Activated CD8-positive, alpha-beta memory T cell treated with anti-CD3 and anti-CD28 coated beads for 1 hour (primary cell): ENCODE measurements at places on chromosomes 5 and 9.

DNA sequence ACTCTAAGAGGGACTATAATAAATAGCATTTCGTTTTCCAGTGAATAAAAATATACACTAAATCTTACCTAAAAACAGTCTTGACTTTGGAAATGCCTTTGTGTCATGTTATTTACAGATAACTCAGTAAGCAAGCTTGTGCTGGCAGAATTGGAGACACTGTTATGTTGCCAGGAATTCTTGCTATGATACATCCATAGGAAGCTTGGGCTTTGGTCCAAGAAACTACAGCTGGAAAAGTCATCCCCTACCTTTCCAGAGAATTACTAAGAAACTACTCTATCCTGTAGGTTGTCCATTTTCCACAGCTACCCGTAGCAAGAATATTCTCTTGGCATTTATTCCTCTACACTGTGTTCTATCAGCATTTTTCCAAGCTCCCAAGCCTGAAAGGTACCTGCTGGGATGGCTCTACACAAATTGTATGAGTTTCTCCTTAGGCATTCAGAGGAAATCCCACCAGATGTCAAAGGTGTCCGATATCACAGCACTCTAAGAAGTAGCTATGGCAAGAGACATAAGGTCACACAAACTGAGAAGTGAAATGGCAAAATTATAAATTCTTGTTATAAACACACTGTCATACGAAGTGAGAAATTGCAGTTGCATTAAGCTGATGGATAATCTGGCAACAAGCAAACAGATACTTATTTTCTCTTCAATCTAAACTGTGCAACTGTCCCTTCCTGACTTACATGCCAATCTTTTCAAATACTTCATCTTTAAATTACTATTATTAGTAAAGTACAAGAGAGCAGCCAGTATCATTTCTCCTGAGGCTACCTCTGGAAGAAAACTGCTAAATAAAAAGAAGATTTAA lies 68.5 kb downstream of the MCTP1 start:
- DNase-seq: no peak

GRCh38 chr5:53642061-53642460 lies 81.6 kb downstream of the NDUFS4 start:
- DNase-seq: no peak

GRCh38 chr5:73950441-73950873 lies 324.5 kb downstream of the ARHGEF28 start:
- DNase-seq: no peak

GRCh38 chr9:81754245-81754644 lies 64.9 kb upstream of the TLE1 start:
- no peak for DNase-seq

- DNase-seq: no peak
These were observed 250.7 kb downstream of the KCTD16 start for GRCh38 chr5:144421411-144421810.

- DNase-seq: no peak
These were observed 89.1 kb downstream of the SLC24A2 start for GRCh38 chr9:19699756-19700155.

DNA sequence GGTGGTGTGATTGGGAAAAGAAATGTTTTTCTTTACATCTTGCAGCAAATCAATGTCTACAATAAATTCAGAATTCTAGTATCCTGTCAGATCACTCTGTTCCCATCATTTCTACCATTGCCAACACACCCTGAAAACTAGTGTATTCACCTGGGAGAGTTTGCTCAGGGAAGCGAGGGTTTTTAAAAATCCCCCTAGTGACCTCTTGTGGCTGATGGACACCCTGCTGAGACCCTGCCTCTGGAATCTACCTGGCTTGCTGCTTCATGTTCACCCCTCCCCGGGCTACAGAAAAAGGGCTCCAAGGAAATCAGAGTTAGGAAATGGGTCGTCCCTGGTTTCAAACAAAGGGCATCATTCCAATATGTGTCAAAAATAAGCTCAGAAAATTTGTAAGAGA lies 21.4 kb upstream of the ALDOB start:
- no peak for DNase-seq

- DNase-seq: no peak
These were observed 118.7 kb upstream of the WWC1 start for GRCh38 chr5:168172760-168173223.

- DNase-seq: no peak
These were observed 7.0 kb upstream of the GBGT1 start for GRCh38 chr9:133170716-133171115.

- DNase-seq: no peak
These were observed 20.8 kb downstream of the STKLD1 start for GRCh38 chr9:133396952-133397351.

DNA sequence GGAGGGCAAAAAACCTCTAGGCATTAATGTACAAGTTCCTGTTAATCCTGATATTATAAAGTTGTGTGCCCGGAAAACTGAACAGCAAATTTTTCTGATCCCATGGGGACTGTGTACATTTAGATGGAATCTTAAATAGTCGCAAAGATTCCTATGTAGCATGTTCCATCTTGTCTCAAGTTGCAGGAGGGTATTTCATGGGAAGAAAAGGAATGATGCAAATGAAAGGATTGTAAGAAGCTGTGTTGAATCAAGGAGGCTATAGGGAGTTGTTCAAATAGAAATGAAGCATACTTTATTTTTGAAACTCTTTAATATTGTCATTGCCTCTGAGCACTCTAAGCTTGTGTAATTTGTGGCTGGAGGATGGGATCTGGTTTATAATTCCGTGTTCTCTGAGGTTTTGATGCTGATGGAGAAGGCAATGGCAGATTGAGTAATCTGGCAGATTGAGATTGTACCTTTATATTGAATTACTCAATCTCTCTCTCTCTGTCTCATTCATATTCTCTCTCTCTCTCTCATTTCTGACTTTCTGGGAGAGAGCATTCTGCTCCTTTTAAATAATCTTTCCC lies 288.5 kb downstream of the OSTF1 start:
- no peak for DNase-seq

DNA sequence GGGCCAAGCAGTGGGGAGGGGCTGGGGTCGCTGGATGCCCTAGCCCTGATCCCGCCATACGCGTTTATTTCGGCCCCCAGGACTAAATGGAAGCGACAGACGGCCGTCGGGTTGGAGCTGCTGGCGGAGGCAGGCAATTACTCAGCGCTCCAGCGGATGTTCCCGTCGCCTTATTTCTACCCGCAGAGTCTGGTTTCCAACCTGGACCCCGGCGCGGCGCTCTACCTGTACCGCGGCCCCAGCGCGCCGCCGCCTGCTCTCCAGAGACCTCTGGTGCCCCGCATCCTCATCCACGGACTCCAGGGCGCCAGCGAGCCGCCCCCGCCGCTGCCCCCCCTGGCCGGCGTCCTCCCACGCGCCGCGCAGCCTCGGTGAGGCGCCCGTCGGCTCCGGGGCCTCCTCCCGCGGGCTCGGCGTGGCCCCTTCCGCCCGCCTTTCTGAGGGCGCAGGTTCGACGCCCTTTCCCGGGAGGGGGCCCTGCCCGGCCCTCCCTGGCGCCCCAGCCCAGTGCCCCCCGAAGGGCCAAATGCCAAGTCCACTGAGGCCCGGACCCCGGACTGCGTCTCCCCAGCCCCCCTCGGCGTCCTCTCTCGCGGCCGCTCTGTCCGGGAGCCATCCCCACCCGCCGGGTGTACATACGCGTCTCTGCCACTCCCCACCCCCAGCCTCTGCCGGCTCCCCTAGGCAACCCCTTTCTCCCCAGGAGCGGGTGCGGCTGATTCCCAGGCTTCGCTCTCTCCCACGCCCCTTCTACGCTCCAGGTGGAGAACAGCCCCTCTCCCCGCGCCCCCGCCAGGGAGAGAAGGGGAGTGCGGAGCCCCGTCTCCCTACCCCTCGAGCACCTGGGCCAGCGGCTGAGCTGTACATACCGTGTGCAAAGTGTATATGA lies 7.0 kb downstream of the BARHL1 start:
- DNase-seq: no peak

DNA sequence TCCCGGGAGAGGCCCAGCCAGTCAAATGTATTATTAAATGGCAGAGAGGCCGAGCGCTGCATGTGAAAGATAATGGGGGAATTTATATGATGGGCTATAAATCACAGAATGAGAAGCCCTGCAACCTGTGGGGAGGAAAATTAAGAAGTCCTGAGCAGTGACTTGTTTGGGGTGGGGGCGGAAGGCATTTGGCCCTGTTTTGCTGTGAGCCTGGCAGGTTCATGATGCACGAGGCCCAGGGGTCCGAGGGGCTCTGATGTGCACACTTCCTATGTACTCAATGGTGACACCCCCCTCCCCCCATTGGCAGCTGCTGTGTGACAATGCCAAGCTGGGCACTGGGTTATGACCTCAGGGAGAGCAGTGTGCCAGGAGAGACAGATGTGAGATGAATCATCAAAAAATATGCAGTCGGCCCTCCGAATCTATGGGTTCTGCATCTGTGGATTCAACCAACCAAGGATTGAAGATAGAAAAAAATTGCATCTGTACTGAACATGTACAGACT lies 13.7 kb upstream of the DAB2IP start:
- DNase-seq: no peak

DNA sequence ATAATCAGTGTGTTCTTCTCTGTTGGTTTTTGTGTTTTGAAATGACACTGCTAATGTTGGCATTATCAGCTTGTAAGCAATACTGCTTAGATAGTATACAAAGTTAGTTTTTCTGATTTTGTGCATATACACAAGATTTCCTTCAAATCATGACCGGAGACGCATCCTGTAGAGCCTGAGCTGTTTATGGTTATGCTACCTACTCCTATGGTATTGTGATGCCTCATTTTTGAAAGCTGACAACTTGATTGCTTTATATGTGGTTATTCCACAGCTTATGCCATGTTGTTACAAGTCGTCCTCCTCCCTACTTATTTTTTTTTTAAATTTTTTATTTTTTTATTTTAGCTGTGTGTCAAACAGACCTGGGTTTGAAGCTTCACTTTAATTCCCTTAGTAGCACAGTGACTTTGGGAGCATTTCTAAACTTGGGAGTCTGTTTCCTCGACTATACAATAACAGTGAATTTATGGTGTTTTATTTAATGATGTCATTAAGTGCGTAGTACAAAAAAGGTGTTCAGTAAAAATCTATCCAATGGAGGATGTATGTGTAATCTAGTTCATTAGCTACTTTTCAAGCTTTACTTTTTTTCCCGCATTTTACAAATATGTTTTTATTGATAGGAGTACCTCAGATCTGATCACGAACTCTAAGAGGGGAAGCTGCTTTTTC lies 59.5 kb downstream of the PARP8 start:
- DNase-seq: no peak

DNA sequence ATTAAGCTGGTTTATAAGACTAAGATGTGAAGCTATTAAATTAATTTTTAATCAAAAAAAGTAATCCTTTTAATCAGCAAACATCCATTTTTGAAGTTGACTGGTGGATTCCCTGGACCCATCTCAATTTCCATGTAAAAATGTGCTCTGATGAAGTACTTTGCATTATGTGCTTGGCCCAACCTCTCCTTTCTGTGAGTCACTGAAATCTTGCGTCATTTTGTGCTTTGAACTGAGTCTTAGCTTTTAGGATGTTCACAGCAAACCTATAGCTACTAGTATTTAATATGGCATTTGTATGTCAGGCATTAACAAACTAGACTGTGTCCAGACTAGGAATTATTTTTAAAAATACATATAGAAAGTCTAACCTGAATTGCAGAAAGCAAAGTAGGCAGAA lies 55.0 kb upstream of the CDH12 start:
- DNase-seq: no peak

GRCh38 chr9:99602854-99603253 lies 218.8 kb upstream of the NR4A3 start:
- DNase-seq: no peak

DNA sequence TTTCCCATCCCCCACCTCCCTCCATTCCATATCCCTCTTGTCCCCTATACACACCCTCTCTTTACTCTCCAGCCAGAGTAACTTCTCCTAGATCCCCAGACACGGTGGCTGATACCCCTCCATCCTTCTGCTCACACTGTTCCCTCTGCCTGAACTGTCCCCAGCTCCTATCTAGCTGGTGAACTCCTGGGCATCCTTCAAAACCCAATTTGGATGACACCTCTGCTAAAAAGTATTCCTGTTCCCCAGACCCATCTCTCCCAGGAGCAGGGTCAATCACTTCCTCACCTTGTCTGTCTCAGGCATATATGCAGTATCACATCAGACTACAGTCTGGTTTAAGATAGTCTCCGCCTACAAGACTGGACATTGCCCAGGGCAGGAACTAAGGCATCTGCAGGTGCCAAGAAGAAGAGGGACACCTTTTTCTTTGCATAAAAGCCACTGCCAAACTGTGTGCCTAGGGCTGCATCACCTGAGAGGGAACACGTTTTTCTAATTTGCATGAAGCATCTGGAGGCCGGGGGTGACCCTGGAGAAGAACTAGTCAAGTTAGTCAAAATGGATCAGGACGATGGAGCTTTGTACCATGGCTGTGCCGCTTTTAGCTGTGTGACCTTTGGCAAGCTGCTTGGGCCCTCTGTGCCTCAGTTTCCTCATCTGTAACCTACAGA lies 27.1 kb downstream of the NR5A1 start:
- DNase-seq: no peak

GRCh38 chr5:129658801-129659200 lies 89.1 kb upstream of the MINAR2 start:
- no peak for DNase-seq

GRCh38 chr9:20980832-20981455 lies 50.5 kb downstream of the HACD4 start:
- DNase-seq: no peak

DNA sequence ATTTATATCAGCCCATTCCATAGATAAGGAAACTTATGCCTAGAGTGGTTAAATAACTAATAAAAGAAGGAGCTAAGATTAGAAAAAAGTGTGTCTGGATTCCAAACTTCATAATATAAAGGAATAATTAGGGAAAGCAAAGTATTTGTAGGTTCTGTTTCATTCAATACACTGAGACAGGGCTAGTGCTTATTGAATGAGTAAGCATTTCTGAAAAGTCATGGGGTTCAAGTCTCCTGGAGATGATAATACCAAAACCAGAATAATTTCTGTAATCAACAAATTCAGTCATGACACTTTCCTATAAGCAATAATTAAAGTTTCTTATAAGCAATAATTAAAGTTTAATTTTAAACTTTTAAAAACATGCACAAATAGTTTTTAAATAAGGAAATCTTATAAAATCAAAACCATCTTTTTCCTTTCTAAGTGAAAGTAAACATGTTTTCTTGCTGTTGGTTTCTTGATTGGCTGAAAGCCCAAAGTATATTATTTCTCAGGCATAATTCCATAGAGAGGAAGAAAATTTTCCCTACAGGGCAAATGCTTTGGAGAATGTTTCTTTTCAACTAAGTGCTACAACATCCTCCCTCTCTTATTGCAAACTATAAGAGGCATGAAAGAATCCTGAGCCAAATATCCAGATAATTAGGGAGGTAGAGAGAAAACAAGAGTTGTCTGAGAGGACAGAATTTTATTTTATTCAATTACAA lies 510.2 kb downstream of the PRELID2 start:
- DNase-seq: no peak

- DNase-seq: no peak
These were observed 201.9 kb downstream of the NR3C1 start for GRCh38 chr5:143201589-143201988.
